Activated T-cell treated with anti-CD3 and anti-CD28 coated beads for 24 hours (primary cell): ENCODE measurements at places on chromosomes 4 and X.

DNA sequence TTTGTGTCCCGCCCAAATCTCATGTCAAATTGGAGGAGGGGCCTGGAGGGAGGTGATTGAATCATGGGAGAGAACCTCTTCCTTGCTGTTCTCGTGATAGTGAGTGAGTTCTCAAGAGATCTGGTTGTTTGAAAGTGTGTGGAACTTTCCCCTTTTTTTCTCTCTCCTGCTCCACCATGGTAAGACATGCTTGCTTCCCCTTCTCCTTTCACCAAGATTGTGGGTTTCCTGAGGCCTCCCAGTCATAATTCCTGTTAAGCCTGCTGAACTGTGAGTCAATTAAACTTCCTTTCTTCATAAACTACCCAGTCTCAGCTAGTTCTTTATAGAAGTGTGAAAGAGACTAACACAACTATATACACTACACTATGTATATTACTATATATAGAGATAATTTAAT lies 697.8 kb upstream of the HS3ST1 start:
- DNase-seq, result no peak

GRCh38 chrX:106588801-106589200 lies 23.0 kb upstream of the RADX start:
- no peak for DNase-seq

DNA sequence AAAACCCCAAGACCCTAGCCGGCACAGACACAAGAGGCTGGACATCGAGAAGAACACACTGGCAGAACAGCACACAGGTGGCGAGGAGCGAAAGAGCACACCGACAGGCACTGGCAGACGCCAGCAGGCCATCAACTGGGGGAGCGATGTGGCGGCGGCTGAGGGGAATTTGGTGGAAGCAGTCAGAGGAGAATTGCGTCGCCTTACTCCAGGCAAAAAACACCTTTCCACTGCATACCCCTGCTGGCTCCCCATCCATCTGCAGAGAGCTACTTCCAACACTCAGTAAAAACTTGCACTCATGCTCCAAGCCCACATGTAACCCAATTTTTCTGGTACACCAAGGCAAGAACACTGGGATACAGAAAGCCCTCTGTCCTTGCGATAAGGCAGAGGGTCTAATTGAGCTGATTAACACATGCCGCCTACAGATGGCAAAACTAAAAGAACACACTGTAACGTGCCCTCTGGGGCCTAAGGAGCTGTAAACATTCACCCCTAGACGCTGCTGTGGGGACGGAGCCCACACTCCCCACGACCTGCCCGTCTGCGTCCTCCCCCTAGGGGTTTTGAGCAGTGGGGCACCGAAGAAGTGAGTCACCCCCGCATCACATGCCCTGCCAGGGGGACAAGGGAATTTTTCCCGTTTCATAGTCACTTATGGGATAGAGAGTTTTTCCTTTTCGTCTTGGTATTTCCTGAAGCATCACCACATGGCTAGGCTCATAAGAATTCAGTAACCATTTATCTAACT lies 262.3 kb downstream of the KCTD8 start:
- DNase-seq, result no peak

DNA sequence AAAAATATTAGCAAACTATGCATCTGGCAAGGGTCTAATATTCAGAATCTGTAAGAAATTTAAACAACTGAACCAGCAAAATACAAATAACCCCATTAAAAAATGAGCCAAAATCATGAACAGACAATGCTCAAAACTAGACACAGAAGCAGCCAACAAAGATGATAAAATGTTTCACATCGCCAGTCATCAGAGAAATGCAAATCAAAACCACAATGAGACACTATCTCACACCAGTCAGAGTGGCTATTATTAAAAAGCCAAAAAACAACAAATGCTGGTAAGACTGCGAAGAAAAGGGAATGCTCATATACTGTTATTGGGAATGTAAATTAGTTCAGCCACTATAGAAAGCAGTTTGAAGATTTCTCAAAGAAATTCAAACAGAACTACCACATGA lies 201.3 kb upstream of the CPEB2 start:
- no peak for DNase-seq

DNA sequence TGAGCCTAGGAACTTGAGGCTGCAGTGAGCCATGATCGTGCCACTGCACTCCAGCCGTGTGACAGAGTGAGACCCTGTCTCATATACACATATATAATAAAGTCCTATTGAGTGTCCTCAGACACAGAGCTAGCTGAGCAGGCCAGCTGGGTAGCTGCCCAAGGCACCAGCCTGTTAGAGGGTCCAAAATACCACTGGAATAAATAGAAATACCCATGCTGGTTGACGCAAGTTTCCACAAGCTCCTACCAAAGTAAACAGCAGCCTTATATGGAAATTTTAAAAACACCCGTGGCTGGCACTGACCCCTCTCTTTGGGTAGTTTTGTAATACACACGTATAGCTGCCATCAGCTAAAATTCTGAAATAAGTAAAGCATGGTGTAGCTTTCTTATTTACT lies 348.6 kb downstream of the BCOR start:
- DNase-seq, result no peak

DNA sequence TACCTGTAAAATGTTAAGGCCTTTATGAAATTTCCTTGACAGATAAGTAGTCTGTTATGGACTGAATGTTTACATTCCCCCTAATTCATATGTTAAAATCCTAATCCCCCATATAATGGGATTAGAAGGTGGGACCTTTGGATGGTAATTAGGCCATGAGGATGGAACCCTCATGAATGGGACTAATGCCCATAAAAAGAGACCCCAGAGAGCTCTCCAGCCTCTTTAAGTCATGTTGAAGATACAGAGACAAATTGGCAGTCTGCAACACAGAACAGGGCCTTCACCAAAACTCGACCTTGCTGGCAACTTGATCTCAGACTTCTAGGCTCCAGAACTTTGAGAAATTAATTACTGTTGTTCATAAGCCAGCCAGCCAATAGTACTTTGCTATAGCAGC lies 1344.5 kb upstream of the PCDH7 start:
- DNase-seq, result no peak

GRCh38 chrX:13487731-13488505 lies 81.5 kb upstream of the EGFL6 start:
- peak; percentile 33 for DNase-seq

DNA sequence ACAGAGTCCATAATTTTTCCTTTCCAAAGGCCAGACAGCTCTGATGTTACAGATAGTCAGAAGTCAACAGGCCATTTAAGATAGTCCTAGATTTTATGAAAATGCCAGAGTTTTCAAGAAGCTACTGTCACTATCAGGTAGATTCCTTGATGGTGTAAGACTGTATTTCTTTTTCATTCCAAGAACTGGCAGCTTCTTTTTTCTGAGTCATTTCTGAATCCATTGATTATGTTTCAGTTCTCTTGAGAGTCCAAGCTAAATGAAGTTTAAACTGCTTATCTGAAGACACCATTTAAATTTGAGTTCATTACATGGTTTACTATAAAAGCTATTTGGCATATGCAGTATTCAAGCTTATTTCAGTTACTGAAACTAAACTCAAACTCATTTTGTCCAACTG lies 44.6 kb downstream of the RASSF6 start:
- no peak for DNase-seq

GRCh38 chr4:86250619-86251018 lies 109.2 kb downstream of the MAPK10 start:
- no peak for DNase-seq

DNA sequence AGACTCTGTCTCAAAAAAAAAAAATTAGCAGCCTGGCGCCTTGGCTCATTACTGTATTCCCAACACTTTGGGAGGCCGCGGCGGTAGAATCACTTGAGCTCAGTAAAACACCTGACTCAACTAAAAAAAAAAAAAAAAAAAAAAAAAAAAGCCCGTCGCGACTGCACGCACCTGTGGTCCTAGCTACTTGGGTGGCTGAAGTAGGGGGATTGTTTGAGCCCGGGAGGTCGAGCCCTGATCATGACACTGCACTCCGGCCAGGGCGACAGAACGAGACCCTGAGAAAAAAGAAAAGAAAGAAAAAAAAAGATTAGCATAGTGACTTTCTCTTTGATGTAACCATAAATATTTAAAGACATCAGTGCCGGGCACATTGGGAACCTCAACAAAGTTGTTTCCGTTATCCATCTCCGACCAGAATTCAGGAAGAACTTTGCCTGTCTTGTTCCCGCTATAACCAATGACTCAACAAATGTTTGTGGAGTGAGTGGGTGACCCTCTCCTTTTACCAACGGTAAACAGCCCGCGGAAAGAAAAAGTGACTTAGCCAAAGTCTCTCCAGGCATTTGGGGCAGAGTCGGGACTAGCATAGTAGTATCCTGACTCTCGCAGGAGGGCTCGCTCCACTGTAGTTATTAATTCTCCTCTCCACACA lies 553 bp upstream of the MED28 start:
- peak; percentile 1 for DNase-seq

DNA sequence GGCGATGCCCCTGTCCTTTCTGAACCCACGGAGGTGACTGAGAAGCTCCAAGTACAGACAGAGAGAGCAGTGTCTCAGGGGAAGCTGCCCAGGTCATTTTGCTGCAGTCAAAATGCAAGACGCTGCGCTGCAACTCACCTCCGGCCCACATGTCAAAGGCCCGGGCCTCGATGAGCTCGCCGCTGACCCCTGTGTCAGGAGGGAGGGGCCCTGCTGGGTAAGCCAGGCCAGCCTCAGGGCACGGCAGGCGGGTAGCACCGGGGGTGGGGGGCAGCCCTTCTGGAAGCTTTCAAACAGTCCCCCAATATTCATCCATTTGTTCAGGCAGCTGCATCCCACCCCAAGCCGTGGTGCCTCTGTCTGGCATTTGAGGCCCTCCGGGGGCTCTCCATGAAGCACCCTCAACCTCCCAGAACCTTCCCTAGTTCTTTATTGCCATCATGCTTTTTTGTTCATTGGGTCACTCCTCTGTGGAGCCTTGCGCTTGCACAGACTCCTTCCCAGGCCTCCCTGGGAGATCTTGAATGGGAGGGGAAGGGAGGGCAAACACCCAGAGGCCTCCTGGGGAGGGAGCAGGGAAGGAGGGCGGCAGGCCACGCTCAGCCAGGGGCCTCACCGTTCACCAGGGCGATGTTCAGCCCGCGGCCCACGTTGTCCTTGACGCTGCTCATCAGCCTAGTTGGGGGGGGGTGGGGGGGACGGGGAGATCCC lies 8.2 kb downstream of the FAM3A start:
- no peak for DNase-seq

- no peak for DNase-seq
Measured at GRCh38 chr4:111020961-111021360, 398.1 kb upstream of the PITX2 start.

DNA sequence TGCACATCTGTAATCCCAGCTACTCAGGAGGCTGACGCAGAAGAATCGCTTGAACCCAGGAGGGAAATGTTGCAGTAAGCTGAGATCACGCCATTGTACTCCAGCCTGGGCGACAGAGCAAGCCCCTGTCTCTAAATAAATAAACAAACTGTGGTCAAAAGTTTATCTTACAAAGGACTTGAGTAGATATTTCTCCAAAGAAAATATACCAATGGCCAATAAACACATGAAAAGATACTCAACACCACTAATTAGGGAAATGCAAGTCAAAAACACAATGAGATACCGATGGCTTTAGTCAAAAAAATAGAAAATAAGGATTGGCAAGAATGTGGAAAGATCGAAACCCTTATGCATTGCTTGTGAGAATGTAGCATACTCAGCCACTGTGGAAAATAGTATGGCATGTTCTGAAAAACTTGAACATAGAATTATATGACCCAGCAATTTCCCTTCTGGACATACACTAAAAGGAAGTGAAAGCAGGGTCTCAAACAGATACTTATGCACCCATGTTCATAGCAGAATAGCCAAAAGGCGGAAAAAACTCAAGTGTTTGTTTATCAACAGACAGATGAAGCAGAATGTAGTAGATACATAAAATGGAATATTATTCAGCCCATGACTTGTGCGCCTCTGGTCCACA lies 2.0 kb upstream of the CFAP97 start:
- no peak for DNase-seq

DNA sequence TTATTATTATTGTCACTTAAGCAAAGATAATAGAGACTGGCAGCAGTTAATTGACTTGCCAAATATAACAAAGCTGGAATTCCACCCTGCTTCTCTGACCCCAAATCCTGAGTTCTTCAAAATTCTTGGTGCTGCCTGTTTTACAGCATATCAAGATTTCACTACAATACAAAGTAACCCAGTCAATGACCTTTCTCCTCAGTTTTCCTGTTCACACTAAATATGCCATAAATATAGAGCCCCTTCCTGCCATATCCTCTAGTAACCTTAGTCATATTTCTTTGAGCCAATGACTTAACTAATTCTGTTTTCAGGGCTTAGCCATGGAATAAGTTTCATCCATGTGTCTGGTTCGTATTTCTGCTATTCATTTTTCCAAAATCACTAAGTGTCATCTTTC lies 315.3 kb upstream of the HS3ST1 start:
- no peak for DNase-seq

DNA sequence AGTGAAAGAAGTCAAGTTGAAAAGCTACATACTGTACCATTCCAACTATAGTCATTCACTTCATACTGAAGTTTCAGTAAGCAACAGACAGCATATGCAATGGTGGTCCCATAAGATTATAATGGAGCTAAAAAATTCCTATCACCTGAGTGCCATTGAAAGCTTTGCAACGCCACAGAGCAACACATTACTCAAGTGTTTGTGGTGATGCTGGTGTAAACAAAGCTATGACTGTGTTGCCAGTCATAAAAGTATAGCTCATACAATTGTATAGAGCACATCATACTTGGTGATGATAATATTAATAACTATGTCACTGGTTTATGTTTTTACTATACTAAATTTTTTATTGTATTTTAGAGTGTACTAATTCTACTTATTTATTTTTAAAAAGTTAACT lies 78.9 kb downstream of the NAF1 start:
- DNase-seq, result no peak

GRCh38 chr4:153790500-153790865 lies 1.6 kb upstream of the SFRP2 start:
- no peak for DNase-seq

DNA sequence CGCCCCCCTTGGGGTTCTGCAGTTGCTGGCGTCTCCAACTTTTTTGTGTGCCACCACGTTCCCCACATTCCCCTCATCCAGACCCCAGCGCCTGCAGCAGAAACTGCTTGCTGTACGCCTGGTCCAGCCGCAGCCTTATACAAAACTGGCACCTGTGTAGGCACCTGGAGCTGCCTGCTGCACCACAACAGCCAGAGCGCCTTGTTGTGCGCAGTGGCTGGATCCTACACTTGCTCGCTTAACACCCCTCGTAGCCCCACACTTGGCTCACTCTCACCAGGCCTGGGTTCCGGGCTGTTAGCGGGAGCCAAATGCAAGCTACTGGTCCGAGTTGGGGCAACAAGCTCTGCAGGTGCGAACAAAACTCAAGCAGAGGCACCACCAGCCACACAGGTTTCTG lies 136.8 kb downstream of the TECRL start:
- DNase-seq, result no peak

- DNase-seq, result no peak
Measured at GRCh38 chr4:12588582-12588981, 895.6 kb downstream of the RAB28 start.

- DNase-seq, result no peak
Measured at GRCh38 chr4:103443324-103443723, 245.2 kb upstream of the CENPE start.

- DNase-seq, result no peak
Measured at GRCh38 chr4:76745240-76745639, 152.7 kb downstream of the SOWAHB start.
